ENCODE measurements at places on chromosomes 11 and 22. TPM values are rescaled to one million over a fixed set of nuclear protein-coding genes. Genes with fewer than 3 reads are reported as not detected.

ZNF143 gene
- 27.4 TPM for total RNA-seq

APOA4 gene
- total RNA-seq, result not detected

THY1 gene
- not detected for total RNA-seq

MRGPRX3 gene
- total RNA-seq, result not detected

PARVG gene
- 130 TPM for total RNA-seq

PISD gene
- 36.0 TPM for total RNA-seq

PDE3B gene
- total RNA-seq, result 18.2 TPM

VSIG10L2 gene
- not detected for total RNA-seq

SMTNL1 gene
- not detected for total RNA-seq

IL17REL gene
- total RNA-seq, result not detected

CD3D gene
- total RNA-seq, result 12.0 TPM

PRR14L gene
- total RNA-seq, result 54.1 TPM

GAS2 gene
- 2.0 TPM for total RNA-seq

OR51A2 gene
- total RNA-seq, result not detected

SPDYC gene
- total RNA-seq, result not detected

LRRC32 gene
- total RNA-seq, result 1.4 TPM

ACCSL gene
- total RNA-seq, result not detected

OAF gene
- total RNA-seq, result 2.8 TPM

CD3G gene
- 52.1 TPM for total RNA-seq

LYVE1 gene
- not detected for total RNA-seq

PIWIL4 gene
- 2.0 TPM for total RNA-seq

IGHMBP2 gene
- 48.5 TPM for total RNA-seq

TSG101 gene
- 22.7 TPM for total RNA-seq

SLC22A6 gene
- total RNA-seq, result not detected

UPK3A gene
- 0.49 TPM for total RNA-seq

MYBPC3 gene
- not detected for total RNA-seq

OR52A5 gene
- not detected for total RNA-seq

ARHGEF17 gene
- 0.88 TPM for total RNA-seq

MGAT3 gene
- total RNA-seq, result 0.11 TPM

BAIAP2L2 gene
- total RNA-seq, result 0.99 TPM

APOA5 gene
- total RNA-seq, result not detected

TMEM45B gene
- not detected for total RNA-seq

OR10W1 gene
- total RNA-seq, result not detected

C11orf68 gene
- 28.3 TPM for total RNA-seq

NOL12 gene
- total RNA-seq, result 28.0 TPM

C22orf42 gene
- total RNA-seq, result not detected

BATF2 gene
- total RNA-seq, result not detected

CTSC gene
- total RNA-seq, result 275 TPM

TM7SF2 gene
- 17.0 TPM for total RNA-seq

CD3E gene
- total RNA-seq, result 31.6 TPM

DDX6 gene
- total RNA-seq, result 369 TPM

SPTBN2 gene
- not detected for total RNA-seq

MAPK11 gene
- total RNA-seq, result 3.1 TPM

KRTAP5-1 gene
- not detected for total RNA-seq

SLC7A4 gene
- not detected for total RNA-seq

IGSF9B gene
- total RNA-seq, result 2.2 TPM

KIAA1671 gene
- total RNA-seq, result 24.0 TPM

GRAMD4 gene
- 30.0 TPM for total RNA-seq

CBLIF gene
- not detected for total RNA-seq

EHF gene
- not detected for total RNA-seq

NTM gene
- total RNA-seq, result not detected

RAG1 gene
- total RNA-seq, result 1.4 TPM

RCE1 gene
- 47.0 TPM for total RNA-seq

GLB1L2 gene
- total RNA-seq, result 3.3 TPM
